ENCODE measurements at places on chromosomes 13 and 19.
A peak's percentile ranks its signal among the peaks of the same experiment; 100 is the strongest.

GRCh38 chr13:24503379-24503696, 9.2 kb downstream of the PARP4 start:
- no peak for DNase-seq

DNA sequence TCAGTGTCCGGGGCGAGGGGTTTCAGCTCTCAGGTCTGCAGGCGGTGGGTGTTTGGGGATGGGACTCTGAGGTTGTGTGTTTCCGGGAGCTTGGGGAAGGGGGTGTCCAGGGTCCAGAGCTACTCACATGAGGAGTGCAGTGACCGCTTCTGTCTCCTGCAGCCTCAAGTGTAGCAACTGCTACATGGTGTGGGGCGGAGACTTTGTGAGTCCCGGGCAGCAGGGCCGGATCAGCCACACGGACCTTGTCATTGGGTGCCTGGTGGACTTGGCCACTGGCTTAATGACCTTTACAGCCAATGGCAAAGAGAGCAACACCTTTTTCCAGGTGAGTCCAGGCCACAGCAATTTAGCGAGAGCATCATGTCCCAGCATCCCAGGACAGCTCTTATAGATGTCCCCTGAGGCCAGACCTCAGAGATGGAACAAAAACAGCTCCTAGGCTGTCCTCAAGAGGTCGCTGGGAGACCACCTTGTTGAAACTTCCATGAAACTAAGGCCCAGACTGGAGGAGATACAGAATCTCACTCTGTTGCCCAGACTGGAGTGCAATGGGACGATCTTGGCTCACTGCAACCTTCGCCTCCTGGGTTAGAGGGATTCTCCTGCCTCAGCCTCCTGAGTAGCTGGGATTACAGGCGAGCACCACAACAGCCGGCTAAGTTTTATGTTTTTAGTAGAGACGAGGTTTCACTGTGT, 44.9 kb downstream of the RYR1 start:
- peak; percentile 7 for DNase-seq

- DNase-seq = peak; percentile 53
These were observed 2.7 kb downstream of the DACH1 start for GRCh38 chr13:71864094-71864985.

DNA sequence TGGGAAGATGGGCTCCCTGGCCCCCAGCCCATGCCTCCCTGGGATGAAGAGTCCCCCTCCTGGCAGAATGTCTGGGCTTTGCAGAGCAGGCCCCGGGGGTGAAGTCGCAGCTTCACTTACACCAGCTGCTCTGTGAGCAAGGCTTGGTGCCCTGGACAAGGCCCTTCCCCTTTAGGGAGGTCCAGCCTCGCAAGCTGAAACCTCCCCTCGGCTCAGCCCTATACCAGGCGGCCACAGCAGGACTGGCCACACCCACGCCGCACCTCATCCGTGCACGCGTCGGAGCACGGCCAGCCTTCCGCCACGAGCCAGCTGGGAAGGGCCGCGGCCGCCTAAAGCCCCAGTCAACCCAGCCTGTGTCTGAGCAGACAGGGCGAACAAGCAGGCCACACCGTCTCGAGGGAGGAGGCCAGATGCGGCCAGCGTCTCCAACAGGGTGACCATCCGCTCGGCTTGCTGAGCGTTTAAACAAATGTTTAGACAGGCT, 83.2 kb upstream of the MCF2L start:
- no peak for DNase-seq

DNA sequence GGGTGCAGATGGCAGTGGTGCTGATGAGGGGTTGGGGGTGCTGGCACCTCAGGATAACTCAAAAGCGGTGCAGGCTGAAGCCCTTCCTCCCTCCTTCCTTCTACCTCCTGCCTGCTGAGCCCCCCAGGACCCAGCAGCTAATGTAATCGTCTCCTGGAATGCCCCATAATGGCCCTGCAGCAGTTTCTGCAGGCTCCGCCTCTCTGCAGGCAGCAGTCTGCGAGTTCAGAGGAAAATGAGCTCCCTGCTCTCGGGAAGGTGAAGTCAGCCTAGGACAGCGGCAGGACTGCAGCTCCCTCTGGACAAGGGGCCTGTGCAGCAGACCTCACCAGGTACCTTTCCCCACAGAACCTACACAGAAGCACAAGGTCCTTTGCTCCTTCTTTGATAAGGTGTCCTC, 130.9 kb downstream of the ZDHHC20 start:
- no peak for DNase-seq

DNA sequence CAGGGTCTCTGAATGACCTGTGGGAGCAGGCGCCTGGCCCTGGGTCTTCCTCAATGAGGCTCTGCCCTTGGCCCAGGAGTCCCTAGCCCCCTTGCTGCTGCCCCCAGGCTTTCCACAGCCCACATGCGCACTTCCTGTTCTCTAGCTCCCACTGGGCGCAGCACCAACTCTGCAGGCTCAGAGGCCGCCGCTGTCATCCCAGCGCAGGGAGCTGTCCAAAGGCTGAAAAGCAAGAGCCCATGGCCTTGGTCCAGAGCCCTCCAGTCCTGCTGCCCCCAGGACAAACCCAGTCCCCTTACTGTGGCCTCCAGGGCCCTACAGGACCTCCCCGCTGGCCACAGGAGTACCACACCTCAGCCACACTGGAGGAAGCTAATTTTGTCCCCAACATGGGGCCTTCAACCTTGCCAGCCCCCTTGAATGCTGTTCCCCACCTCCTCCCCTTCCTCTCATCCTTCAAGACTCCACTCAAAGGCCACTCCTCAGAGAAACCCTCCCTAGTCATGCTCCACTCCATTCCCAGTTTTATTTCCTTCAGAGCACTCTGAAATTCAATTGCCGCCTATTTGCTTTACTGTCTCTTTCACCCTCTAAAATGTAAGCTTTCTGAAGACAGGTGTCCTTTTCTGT, 8.0 kb upstream of the POU2F2 start:
- peak; percentile 9 for DNase-seq

GRCh38 chr19:23071147-23071511, 45.7 kb upstream of the ZNF730 start:
- DNase-seq = peak; percentile 12

- DNase-seq = no peak
These were observed 48.2 kb downstream of the DPY19L3 start for GRCh38 chr19:32453736-32454135.

DNA sequence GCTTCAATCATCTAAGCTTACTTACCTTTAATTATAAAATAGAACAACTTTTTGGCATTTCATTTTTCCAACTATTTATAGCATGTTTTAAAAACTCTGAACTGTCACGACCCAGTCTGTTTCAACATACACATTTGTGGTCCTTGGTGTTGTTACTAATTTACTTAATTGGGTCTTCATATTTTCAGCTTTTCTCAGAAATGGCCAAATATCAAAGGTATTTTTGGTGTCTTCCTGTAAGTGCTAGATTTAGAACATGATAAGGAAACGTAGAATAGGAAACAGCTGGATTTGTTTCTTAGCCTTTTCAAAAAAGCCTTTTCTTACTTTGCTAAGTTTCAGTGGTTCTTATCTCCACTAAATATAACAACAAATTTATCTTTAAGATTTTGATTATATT, 11.4 kb downstream of the LPAR6 start:
- no peak for DNase-seq

DNA sequence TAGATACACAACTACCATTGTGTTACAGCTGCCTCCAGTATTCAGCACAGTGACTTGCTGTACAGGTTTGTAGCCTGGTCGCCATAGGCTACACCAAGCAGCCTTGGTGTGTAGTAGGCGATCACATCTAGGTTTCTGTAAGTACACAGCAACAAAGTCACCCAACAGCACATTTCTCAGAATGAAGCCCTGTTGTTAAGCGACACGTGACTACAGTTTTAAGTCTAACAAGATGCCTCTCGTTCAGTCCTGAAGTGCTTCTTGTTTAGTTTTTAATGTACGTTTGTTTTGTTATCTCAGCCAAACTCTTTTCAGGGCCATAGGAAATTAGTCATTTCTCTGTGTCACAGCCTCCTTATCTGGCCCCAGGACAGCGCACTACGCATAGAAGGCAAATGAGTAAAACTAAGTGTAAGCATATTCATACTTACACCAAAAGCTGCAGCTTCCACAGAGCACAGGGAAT, 50.0 kb upstream of the GPR183 start:
- DNase-seq = peak; percentile 73

DNA sequence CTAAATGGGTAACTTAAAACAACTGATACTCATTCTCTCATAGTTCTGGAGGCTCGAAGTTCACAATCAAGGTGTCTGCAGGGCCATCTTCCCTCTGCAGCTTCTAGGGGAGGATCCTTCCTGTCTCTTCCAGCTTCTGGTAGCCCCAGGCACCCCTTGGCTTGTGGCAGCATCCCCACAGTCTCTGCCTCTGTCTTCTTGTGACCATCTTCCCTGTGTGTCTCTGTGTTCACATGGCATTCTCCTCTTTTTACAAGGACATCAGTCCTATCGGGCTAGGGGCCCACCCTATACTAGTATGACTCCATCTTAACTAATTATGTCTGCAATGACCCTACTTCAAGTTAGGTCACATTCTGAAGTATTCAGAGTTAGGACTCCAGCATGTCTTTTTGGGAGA, 73.5 kb downstream of the ANKRD10 start:
- no peak for DNase-seq

DNA sequence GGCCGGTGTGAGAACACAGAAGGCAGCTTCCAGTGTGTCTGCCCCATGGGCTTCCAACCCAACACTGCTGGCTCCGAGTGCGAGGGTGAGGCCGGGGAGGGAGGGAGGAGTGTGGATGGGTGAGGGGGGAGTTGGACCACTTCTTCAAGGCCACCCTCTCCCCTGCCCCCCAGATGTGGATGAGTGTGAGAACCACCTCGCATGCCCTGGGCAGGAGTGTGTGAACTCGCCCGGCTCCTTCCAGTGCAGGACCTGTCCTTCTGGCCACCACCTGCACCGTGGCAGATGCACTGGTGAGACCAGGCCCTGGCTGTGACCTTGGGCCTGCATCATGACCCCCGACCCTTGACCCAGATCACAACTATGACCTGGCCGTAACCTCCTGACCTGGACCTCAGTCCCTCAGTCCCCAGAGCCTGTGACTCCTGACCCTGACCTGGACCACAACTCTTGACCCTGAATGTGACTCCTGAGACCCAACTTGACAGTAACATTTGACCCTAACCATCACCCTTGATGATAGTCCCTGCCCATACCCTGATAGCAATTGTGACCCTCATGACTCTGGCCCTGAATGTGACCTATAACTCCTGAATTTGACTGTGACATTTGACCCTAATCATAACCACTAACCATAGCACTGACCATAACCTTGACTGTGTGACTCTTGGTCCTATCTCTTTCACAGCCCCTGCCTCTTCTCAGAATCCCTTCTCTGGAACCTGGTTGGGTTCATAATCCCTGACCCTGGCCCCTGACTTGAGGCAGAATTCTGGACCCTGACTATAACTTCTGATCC, 10.9 kb downstream of the LTBP4 start:
- no peak for DNase-seq

DNA sequence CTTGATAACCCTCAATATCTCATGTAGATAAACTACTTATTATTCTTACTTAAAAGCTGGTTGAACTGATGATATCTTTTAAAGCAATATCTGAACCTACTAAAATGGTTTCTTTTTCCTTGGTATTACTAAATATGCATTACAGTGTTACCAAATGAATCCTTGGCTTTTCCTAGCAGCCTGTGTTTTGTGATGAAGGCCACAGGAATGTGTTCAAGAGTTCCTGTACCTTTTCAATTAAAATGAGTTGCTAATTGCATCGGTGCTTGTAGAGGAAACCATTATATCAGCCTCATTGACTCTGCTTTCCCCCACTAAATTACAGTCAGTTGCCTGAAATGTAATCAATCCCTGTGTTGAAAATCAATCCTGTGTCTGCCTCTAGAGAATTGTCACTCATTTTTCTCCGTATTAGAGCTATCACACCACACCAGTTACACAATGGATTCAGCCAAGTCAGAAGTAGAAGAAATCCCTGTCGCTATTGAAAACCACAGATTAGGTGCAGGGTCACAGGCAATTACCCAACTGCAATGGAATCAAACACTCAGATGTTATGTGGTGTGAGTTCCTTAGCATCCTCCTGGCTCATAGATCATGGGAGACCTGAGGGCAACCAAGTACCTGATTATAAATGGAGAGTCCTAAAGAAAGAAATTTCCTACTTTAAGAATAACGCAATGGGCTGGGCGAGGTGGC, 13.3 kb downstream of the FAM216B start:
- no peak for DNase-seq

DNA sequence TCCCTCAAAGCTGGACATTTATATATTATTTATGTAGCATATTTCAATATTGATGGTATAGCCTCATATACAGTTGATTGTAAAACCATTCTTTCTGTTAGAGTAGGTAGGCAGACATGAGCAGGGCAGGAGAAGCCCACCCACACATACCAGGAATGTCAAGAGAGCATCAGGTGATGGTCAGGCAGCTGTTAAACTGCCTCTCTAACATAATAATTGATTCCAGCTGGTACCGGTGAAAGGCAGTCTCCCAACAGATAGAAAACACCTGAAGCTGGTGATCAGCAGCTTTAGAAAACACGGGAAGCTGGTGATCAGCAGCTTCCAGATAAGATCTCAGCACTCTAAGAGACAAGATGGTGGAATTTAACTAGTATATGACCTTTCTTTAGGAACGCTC, 132.9 kb downstream of the SLITRK6 start:
- no peak for DNase-seq

DNA sequence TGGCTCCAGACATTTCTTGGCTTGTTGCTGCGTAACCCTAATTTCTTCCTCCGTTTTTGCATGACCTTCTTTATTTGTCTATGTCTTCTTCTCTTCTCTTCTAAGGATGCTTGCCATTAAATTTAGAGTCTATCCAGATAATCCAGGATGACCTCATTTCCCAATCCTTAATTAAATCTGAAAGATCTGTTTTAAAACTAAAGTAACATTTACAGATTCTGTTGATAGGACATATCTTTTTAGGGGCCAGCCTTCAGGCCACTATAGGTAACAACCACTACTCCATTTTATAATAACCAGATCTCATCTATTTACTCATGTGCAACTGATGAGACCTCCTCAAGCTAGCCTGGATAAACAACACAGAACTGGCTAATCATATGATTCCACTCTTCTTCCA, 490.5 kb upstream of the SLC10A2 start:
- no peak for DNase-seq

- no peak for DNase-seq
These were observed 62.8 kb upstream of the STARD13 start for GRCh38 chr13:33348366-33348765.

GRCh38 chr19:43380771-43381386, 27.4 kb downstream of the CD177 start:
- DNase-seq = no peak
